ENCODE measurements at places on chromosomes 12 and 14.

GRCh38 chr12:4039931-4040330 lies 166.7 kb upstream of the PARP11 start:
- no peak for DNase-seq

DNA sequence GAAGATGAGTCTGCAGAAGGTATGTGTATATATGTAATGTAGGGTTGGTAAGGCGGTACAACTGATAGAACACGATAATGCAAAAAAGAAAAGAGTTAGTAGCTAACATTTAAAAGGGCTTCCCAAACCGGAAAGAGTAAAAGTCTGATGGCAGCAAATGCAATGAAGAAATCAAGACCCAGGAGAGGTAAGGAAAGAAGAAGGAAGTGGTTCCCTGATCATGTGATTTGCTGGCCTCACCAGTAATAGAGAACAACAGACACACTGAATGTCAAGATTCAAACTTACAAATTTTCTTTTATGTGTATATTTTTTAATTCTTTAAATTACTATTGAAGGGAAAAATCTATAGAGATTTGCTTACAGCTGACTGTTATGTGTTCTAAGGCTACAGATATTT lies 18.4 kb downstream of the ZFC3H1 start:
- DNase-seq, result no peak

DNA sequence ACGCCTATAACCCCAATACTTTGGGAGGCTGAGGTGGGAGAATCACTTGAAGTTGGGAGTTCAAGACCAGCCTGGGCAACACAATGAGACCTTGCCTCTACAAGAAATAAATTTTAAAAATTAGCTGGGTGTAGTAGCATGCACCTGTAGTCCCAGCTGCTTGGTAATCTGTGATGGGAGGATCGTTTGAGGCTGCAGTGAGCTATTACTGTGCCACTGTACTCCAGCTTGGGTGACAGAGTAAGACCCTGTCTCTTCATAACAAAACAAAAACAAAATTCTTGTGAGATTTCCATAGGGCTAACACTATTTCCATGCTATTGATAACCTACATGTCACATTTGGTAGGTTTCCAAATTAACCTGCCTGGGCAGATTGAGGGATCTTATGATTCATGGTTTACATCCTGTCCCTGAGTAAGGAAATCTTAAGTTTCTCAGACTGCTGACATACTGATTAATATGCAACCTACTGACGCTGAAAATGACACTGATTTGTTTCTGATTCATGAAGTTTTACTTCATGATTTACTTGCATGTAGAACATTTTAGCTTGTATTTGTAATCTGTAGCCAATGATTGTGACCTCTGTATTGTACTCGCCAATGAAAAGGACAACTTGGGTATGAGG lies 15.9 kb downstream of the ATP6V1D start:
- DNase-seq, result no peak

- no peak for DNase-seq
Observed at GRCh38 chr14:100709289-100710284, 17.1 kb upstream of the DLK1 start.

DNA sequence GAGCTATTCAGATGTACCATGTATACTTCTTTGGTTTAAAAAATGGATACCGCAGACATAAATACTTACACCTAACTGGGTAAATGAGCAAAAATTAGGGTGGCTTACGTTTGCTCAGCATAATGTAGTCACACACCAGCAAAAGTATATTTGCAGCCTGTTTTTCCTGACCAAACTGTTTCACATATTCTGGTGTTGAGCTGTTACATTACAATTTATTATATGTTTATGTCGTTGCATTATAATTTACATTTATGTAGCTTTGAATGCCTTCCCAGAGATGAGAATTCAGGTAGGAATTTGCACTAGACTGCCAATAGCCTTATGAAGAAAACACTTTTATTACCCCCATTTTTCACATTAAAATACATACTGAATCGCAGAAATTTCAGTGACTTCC lies 183.3 kb downstream of the PTPRO start:
- DNase-seq, result no peak

- no peak for DNase-seq
Observed at GRCh38 chr12:95169368-95169767, 47.9 kb downstream of the FGD6 start.

GRCh38 chr12:45939759-45940158 lies 50.6 kb downstream of the SCAF11 start:
- DNase-seq, result no peak

DNA sequence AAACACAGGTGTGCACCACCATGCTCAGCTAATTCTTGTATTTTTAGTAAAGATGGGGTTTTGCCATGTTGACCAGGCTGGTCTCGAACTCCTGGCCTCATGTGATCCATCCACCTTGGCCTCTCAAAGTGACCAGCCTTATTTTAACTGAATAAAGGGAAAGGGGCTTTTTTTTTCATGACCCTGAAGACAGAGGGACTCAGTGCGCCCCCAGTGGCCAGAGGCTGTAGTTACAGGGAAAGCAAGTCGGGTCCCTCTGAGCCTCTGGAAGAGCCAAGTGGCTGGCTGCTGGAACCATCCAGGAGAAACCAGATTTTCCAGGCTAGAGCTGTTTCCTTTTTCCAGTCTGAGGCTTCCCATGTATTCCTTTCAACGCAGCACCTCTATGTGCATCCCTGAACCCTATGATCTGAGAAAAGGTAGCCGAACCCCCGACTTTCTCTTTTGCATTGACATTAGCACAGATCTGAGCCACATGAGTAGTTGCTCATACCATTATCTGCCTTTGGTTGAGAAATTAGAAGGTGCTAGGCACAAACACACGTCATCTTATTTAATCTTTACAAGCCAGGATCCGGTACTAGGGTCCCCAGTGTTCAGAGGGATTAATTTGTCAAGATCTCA lies 342.7 kb downstream of the CACNA1C start:
- DNase-seq, result peak; percentile 68

- no peak for DNase-seq
Observed at GRCh38 chr14:22656226-22656625, 12.1 kb upstream of the OR6J1 start.

GRCh38 chr12:109934026-109934425 lies 34.0 kb downstream of the TCHP start:
- no peak for DNase-seq

GRCh38 chr12:105613269-105613668 lies 282.8 kb downstream of the C12orf75 start:
- no peak for DNase-seq

DNA sequence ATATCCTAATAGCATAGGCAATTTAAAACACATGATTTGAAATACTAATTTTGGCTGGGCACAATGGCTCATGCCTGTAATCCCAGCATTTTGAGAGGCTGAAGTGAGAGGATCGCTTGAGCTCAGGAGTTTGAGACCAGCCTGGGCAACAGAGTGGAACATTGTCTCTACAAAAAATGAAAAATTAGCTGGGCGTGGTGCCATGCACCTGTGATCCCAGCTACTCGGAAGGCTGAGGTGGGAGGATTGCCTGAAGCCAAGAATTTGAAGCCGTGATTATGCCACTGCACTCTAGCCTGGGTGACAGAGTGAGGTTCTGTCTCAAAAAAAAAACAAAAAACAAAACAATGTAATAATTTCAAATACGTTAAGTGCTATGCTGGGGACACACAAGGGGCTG lies 83.3 kb downstream of the SSPN start:
- DNase-seq, result no peak

GRCh38 chr14:96118391-96118790 lies 79.2 kb downstream of the C14orf132 start:
- no peak for DNase-seq

DNA sequence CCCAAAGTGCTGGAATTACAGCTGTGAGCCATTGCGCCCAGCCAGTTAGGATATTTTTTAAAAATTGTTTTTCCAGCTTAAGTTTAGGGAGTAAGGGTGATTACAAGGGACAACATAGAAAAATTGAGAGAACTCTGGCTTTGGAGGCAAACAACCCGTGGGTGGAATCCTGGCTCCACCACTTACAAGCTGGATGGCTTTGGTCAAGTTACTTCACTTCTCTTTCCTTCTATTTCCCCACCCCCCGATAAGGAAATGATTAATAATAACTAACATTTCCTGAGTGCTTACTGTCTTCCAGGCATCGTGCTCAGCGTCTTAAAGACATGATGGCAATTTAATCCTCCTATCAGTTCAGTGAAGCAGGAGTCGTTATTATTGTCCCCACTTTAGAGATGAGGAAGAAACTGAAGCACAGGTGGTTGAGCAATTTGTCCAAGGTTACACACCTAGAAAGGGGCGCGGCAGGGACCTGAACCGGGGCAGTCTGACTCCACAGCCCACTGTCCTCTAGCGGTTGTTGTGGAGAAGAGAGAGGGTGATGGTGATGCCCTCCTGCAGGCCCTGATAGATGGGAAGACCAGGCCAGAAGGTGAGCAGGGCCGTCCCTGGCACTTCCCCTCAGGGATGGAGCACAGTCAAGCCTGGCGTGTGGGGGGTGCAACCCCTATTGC lies 16.7 kb upstream of the FAIM2 start:
- DNase-seq, result no peak

GRCh38 chr12:116604178-116604895 lies 45.2 kb downstream of the MAP1LC3B2 start:
- peak; percentile 22 for DNase-seq

DNA sequence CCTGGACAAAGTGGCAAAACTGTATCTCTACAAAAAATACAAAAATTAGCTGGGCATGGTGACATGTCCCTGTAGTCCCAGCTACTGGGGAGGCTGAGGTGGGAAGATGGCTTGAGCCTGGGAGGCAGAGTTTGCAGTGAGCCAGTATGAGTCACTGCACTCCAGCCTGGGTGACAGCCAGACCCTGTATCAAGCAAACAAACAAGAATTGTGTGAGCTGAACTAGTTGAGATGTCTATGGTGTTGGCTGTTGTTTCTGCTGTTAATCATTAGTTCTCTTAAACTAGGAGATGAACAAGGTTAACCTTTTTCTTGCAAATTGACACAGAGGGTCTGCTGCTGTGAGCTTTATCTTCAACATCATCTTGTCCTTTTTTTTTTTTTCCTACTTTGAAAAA lies 23.6 kb downstream of the RASSF3 start:
- DNase-seq, result no peak

GRCh38 chr12:42767326-42767954 lies 177.9 kb upstream of the PRICKLE1 start:
- DNase-seq, result no peak

DNA sequence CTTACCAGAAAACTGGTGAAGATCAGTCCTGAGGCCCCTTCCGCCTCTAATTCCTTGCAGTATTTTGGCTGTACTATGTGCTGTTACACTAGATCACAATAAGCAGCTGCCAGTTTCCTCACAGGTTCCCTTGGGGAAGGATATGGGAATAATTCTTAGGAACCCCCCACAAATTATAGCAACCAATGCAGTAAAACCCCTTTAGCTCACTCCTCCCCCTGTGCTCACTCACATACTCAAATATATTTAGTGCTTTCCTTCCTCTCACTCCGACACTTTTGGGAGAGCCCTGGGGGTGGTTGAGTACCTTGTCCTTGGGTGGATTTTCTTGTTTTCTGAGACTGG lies 162.7 kb downstream of the ETV6 start:
- DNase-seq, result no peak

DNA sequence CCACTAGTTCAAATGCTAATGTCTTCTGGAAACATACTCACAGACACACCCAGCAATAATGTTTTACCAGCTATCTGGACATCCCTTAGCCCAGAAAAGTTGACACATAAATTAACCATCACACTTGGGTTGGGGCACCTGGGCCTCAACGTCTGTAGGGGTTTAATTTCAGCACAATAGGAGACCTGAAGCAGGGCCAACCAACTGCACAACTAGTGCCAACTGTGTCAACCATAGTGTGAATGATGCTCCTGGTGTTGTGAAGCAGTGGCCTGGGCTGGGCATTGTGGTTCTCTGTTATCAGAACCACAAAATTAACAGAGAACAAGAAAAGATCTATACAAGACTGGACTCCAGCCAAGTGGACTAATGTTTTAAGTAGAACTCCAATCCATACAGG lies 106.7 kb upstream of the PPM1H start:
- no peak for DNase-seq

DNA sequence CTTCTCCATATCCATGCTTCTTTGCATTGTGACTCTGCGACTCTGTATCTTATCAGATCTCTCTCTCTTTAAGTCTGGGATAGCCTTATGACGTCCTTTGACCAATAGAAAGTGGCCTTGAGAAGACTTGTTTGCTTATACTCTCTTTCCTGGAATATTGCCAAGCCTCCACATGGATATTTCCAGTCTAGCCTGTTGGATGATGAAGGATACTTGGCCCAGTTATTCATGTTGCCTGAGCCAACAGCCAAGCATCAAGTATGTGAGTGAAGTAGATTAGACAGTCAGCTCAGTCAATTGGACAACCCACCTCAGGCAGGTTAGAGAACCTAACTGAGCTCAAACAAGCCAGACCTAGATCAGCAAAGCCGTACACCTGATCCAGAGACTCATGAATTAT lies 864.2 kb upstream of the MGAT4C start:
- DNase-seq, result no peak

GRCh38 chr14:32709027-32709426 lies 229.7 kb upstream of the NPAS3 start:
- DNase-seq, result no peak

- no peak for DNase-seq
Observed at GRCh38 chr12:125453751-125454150, 388.5 kb downstream of the AACS start.

DNA sequence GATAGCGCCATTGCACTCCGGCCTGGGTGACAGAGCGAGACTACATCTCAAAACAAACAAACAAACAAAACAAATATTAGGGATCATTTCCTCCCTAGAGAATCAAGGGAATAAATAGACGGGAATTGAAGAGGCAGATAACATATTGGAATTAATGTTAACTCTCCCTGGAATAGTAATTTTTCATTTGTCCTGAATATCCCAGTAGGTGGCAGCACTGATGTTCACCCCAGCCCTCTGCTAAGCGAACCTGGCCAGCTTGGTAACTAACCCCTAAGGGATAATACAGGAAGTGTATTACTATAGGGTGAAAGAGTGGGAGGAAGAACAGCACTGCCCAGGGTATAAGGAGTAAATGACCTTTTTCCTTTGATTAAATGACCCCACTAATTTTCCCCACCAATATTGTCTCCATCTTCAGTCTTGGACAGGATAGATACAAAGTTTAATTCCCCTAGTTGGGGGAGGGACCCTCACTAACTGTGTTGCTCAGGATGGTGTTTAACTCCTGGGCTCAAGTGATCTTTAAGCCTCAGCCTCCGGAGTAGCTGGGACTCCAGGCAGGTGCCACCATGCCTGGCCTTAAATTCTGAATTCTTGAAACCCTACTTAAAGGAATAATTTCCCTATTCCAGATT lies 40.5 kb downstream of the SLC2A14 start:
- peak; percentile 76 for DNase-seq

DNA sequence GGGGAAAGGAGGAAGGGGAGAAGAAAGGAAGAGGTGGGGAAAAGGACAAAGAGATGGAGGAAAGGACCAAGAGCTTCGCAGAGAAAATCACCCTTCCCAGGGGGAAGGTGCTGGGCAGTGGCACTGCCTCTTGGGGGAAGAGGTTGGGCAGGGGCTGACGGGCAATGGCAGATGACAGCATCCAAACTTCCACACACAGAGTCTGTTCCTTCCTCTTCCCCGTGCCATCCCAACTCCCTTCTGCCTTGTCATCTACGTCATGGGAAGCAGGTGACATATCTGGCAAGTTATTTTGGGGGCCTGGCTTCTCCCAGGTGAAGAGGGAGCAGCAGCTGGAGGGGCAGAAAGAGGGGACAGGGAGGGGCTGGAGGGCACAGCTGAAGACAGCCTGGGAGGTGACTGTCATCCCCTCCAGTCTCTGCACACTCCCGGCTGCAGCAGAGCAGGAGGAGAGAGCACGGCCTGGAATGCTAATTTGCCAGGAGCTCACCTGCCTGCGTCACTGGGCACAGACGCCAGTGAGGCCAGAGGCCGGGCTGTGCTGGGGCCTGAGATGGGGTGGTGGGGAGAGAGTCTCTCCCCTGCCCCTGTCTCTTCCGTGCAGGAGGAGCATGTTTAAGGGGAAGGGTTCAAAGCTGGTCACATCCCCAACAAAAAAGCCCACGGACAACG lies 43.9 kb upstream of the IQSEC3 start:
- no peak for DNase-seq

Data from NCI-H2171 (cell line).